ENCODE measurements at places on chromosomes 12 and 14.

- DNase-seq: no peak
These were observed 597 bp downstream of the MLF2 start for GRCh38 chr12:6752167-6752920.

GRCh38 chr14:74614508-74615495 lies 2.8 kb upstream of the LTBP2 start:
- no peak for DNase-seq

GRCh38 chr12:52285172-52285745 lies 6.1 kb downstream of the KRT81 start:
- DNase-seq: no peak

GRCh38 chr14:62189698-62190097 lies 427.5 kb downstream of the SNAPC1 start:
- DNase-seq: no peak

GRCh38 chr14:72907886-72908285 lies 14.0 kb upstream of the DPF3 start:
- DNase-seq: no peak

GRCh38 chr12:51372021-51372420 lies 19.2 kb downstream of the GALNT6 start:
- no peak for DNase-seq

- DNase-seq: no peak
These were observed 145.6 kb downstream of the ATP23 start for GRCh38 chr12:58086930-58087329.

GRCh38 chr12:109461846-109462756 lies 15.0 kb downstream of the KCTD10 start:
- DNase-seq: no peak

- DNase-seq: no peak
These were observed 641.7 kb upstream of the TMEM132C start for GRCh38 chr12:127625176-127625771.

DNA sequence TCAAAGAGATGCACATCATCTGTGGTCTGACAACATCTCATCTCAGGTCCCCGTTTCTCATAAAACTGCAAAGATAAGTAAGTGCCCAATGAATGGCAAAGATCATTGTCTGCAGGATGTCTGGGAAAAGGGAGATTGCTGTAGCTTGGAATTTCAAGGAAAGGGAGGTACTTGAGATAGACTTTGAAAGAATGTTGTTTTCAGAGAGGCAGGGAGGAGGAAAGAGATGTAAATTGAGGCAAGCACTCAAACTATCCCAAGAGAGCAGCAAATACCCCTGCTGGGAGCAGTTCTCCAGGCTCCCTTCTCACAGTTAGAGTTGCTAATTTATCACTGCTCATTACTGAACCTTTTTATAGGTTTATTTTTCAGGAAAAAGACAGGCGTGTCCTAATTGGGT lies 107.1 kb downstream of the MYRFL start:
- DNase-seq: no peak

- DNase-seq: no peak
These were observed 95.2 kb downstream of the LGMN start for GRCh38 chr14:92653162-92653651.

GRCh38 chr14:64995291-64995690 lies 8.6 kb downstream of the FNTB start:
- no peak for DNase-seq

GRCh38 chr14:51996148-51996746 lies 6.9 kb downstream of the RTRAF start:
- no peak for DNase-seq

- no peak for DNase-seq
These were observed 181.0 kb downstream of the IPO8 start for GRCh38 chr12:30514666-30515065.

GRCh38 chr12:2891240-2892053 lies 756 bp downstream of the TULP3 start:
- DNase-seq: peak; percentile 57

GRCh38 chr12:130186651-130187268 lies 24.5 kb downstream of the FZD10 start:
- no peak for DNase-seq

DNA sequence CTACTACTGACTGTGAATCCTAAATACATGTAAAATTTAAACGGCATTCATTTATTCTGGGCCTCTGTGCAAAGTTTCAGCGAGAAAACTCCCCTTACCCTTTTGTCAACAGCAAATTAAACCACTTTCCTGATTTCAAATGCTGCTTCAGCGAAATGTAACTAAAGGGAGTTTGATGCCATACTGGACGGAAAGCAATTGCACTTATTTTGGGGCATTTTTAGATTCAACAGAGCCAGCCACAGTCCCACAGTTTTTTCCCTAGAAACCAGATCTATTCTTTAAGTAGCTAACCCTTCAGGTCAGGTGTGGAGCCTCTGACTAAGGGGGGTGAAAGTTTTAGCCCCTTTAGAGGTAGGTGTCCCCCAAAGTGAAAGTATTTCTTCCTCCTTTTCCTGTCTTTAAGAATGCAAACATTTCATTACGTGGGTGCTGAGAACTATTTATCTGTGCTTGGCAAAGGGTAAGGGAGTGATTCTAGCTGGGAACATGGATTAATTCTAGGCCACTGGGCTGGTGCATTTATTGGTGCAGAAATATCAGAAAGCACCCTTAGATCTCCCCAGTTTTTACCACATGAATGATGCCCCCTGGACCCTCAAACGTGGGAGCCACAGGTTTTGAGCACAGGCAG lies 72.7 kb downstream of the SPTB start:
- no peak for DNase-seq

Data from right renal cortex interstitium (tissue), 3 donors.